Daoy (cell line): ENCODE measurements at places on chromosomes 3 and 15. TPM values are rescaled to one million over a fixed set of nuclear protein-coding genes. Genes with fewer than 3 reads are reported as not detected.

- DNase-seq: no peak
Measured at GRCh38 chr15:79721256-79721655, 175.6 kb downstream of the MTHFS start.

- no peak for DNase-seq
Measured at GRCh38 chr15:77018796-77019505, 24.0 kb downstream of the PSTPIP1 start.

- peak; percentile 64 for DNase-seq
Measured at GRCh38 chr15:90414408-90415028, 26.5 kb downstream of the IQGAP1 start.

GRCh38 chr3:178382449-178383061, 153.7 kb upstream of the KCNMB2 start:
- DNase-seq: peak; percentile 9

ITIH1 gene
- not detected in 2 replicates for total RNA-seq

DNA sequence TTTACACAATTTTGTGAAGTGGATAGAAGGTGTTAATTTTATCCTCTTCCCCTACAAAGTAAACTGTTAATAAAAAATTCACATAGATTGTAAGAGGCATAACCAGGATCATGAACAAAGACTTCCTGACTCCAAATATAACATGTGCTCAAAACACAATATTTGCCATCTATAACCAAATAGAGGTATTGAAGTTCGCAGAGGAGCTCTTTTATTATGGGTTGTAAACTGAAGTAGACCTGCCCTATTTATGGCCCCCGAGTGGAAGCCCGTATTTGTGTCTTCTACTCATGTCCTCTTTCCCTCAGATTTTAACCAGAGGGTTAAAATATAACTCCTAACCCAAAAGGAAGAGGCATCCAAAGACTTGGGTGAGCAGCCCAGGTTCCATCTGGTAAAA, 285.6 kb upstream of the COL8A1 start:
- DNase-seq: no peak

DNA sequence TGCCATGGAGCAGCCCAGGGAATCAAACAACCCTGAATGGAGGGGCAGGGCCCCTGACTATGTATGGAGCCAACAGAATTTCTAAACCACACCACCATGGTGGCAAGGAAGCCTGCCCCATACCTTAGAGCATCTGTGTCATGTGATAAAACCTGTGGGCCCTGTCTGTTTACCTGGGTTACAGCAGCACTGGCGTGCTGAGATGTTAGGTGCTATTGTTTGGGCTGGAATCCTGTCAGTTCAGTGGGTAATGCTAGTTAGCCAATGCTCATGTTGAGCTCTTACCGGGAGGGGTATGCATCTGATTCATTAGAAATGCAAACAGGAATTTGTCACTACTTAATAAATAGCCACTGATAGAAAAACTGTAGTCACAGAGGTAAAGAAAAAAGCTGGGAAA, 63.5 kb upstream of the ETV5 start:
- no peak for DNase-seq

CDHR4 gene
- total RNA-seq: not detected in 2 replicates

- DNase-seq: no peak
Measured at GRCh38 chr3:44954304-44954703, 21.7 kb downstream of the ZDHHC3 start.

CILP gene
- 0.03 TPM in 1 of 2 replicates, not detected in the other for total RNA-seq

TTLL13 gene
- 0.06 TPM in 1 of 2 replicates, not detected in the other for total RNA-seq

- no peak for DNase-seq
Measured at GRCh38 chr3:127753898-127754410, 68.4 kb downstream of the MGLL start.

UMPS gene
- 87.9 and 94.6 TPM in 2 replicates for total RNA-seq

GRCh38 chr3:14614862-14615261, 36.7 kb upstream of the CCDC174 start:
- DNase-seq: no peak

TMEM158 gene
- total RNA-seq: 3.6 and 4.9 TPM in 2 replicates

OSTN gene
- total RNA-seq: 0.11 TPM in 1 of 2 replicates, not detected in the other

- no peak for DNase-seq
Measured at GRCh38 chr3:69604735-69605450, 134.4 kb upstream of the MITF start.

GRCh38 chr3:185931777-185932612, 5.8 kb downstream of the TRA2B start:
- no peak for DNase-seq
